Breast epithelium (tissue), 4 donors: ENCODE measurements at places on chromosomes 5 and 9. TPM values are rescaled to one million over a fixed set of nuclear protein-coding genes. Genes with fewer than 3 reads are reported as not detected.

DNA sequence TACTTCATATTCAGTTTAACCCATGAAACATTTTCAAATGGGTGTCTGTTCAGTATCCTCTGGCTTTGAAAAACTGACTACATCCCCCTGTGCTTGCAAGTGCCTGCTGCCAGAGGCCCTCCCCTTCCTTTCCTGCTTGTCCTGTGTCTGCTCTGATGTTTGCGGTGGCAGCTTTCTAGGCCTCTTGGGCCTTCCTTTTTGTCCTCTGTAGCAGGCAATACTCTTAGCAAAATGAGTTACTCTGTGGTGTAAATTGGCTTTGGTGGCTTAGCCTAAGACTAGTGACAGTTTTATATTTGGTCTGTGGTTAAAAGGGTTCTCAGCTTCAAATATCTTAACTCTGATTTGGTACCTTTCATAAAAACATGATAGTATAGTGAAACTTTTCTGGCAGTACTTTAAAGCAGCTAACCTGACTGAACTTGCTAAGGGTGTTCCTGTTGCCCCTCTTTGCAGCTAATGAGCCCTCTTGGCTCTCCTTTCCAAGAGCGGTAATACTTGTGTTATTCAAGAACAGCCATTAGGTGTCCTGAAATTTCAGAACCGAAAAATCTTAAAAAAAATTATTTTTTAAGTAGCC lies 76.6 kb downstream of the GOLM1 start:
- no peak for DNase-seq

DNA sequence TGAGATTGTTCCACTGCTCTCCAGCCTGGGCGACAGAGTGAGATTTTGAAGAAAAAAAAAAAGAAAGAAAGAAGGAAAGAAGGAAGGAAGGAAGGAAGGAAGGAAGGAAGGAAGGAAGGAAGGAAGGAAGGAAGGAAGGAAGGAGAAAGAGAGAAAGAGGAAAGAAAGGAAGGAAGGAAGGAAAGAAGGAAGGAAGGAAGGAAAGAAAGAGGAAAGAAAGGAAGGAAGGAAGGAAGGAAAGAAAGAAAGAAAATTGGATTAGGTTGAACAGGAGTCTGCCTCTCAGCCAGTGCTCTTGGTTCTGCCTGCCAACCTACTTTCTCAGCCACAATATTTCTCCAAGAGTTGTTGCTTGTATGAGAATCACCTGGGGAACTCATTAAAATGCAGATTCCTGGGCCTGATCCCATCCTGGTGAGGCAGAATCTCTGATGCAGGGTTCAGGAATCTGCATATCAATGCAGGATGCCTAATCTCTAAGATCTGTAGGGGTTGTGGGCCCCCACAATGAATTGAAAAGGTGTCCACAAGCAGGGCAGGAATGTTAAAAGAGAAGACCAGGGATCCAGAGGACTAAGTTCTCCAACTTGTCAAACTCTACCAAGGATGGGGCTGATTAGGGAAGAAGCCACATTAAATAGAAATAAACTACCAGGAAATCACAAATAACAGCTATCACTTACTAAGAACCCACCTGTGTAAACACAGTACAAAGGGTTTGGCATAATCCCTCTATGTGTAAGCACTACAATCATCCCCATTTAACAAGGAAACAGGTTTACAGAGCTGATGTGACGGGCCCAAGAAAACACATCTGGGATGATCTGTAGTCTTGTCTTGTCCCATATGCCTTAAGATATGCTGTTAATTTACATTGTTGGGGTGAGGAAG lies 23.4 kb upstream of the GALNT10 start:
- DNase-seq: no peak

DNA sequence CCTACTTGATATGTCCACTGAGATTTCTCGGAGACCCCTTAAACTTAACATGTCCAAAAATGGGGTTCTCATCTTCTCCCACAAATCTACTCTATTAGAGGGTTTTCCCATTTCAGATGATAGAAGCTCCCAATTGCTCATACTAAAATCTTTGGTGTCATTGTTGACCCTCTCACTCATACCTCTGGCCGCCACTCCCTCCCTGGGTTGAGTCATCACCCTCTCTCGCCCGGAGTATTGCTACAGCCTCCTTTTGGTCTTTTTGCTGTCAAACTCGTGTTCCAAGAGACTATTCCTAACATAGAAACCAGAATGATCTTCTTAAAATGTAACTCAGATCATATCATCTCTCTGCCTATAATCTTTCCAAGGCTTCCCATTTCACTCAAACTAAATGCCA lies 91.0 kb upstream of the GNAQ start:
- no peak for DNase-seq

DNA sequence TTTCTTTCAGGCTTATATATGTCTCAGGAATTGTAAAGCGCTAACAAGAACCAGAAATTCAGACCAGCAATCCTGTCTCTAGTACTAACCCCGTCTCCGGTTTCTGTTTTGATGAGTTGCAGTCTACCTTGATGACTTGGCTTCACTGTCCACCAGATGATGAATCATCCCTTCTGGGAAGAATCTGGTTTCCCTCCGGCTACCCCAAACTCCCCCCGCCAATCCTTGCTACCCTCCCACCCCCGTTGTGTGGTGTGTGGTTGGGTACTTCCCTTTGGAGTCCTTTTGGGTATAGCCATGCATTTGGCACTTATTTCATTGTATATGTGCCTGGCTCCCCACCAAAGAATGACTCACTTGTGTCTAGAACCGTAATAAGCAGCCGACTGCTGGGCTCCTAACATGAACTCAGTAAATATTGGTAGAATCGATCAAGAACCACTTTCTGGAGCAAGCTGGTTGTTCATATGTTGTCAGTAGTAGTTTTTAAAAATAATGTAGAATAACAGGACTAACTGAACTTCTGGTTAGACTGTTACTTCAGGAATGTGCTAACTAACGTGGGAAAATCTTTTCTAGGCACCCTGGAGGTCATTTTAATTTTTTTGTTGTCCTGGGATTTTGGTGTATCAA lies 8.3 kb upstream of the TGFBI start:
- DNase-seq: no peak

- DNase-seq: no peak
Measured at GRCh38 chr9:127763918-127764384, 14.5 kb downstream of the SH2D3C start.

GRCh38 chr9:34087370-34087769 lies 38.7 kb upstream of the UBAP2 start:
- DNase-seq: no peak

GRCh38 chr5:157214861-157215513 lies 34.3 kb downstream of the ITK start:
- no peak for DNase-seq

DNA sequence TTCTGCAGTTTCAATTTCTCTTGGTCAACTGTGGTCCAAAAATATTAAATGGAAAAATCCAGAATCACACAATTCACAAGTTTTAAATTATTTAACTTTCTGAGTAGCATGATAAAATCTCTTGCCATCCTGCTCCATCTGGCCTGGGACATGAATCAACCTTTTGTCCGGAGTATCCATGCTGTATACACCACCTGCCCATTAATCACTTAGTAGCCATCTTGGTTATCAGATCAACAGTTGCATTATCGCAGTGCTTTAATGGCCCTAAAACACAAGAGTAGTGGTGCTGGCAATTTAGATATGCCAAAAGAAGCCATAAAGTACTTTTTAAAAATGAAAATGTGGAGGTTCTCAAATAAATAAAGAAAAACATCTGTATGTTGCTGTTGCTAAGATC lies 25.3 kb downstream of the EFCAB9 start:
- no peak for DNase-seq

GRCh38 chr5:65030056-65030455 lies 261.3 kb downstream of the CWC27 start:
- no peak for DNase-seq

- no peak for DNase-seq
Measured at GRCh38 chr5:35436400-35437057, 181.1 kb upstream of the SPEF2 start.

- DNase-seq: no peak
Measured at GRCh38 chr5:74177961-74178360, 462.6 kb downstream of the ENC1 start.

- DNase-seq: no peak
Measured at GRCh38 chr5:154117930-154118329, 72.6 kb upstream of the GALNT10 start.

- no peak for DNase-seq
Measured at GRCh38 chr5:5306696-5307095, 115.8 kb upstream of the ICE1 start.

- no peak for DNase-seq
Measured at GRCh38 chr9:15843931-15844330, 291.1 kb downstream of the CCDC171 start.

FAM169A gene
- 6.3 TPM for total RNA-seq

MEGF10 gene
- 0.48 TPM for total RNA-seq

DOCK2 gene
- total RNA-seq: 43.8 TPM

FIBCD1 gene
- 0.16 TPM for total RNA-seq

PTPN3 gene
- 4.2 TPM for total RNA-seq

RANBP3L gene
- total RNA-seq: 2.3 TPM
